Esophagus mucosa (tissue), 1 donor: ENCODE measurements at places on chromosomes 6 and 20. TPM values are rescaled to one million over a fixed set of nuclear protein-coding genes. Genes with fewer than 3 reads are reported as not detected.

The ZSCAN16 gene
- 2.9 TPM for total RNA-seq

The CMTR1 gene
- 16.5 TPM for total RNA-seq

The HAO1 gene
- not detected for total RNA-seq

The GABRR2 gene
- total RNA-seq: not detected

The AKAP7 gene
- total RNA-seq: 2.7 TPM

The HSPA1A gene
- total RNA-seq: 56.6 TPM

The RGS17 gene
- total RNA-seq: 1.6 TPM

The TAP2 gene
- 23.1 TPM for total RNA-seq

The SYNDIG1 gene
- 0.08 TPM for total RNA-seq

The NKX2-2 gene
- total RNA-seq: not detected

The HDAC2 gene
- 51.4 TPM for total RNA-seq

The GSTA2 gene
- total RNA-seq: not detected

The NRSN1 gene
- total RNA-seq: not detected

The BACH2 gene
- 0.76 TPM for total RNA-seq

The DHX35 gene
- total RNA-seq: 6.3 TPM

The SAPCD1 gene
- 0.64 TPM for total RNA-seq

The ROS1 gene
- 0.04 TPM for total RNA-seq

The COL12A1 gene
- total RNA-seq: 9.4 TPM

The GABRR1 gene
- 0.24 TPM for total RNA-seq

The MARCKS gene
- 86.2 TPM for total RNA-seq

The CTCFL gene
- not detected for total RNA-seq

The SOBP gene
- total RNA-seq: 0.32 TPM

The RSPH9 gene
- not detected for total RNA-seq

The SEMG1 gene
- total RNA-seq: not detected

The HLA-DMB gene
- 5.5 TPM for total RNA-seq

The OR12D3 gene
- total RNA-seq: not detected

The SLC35A1 gene
- 6.5 TPM for total RNA-seq

The HEY2 gene
- 1.6 TPM for total RNA-seq

The FOXF2 gene
- total RNA-seq: 0.64 TPM

The PRSS35 gene
- not detected for total RNA-seq

The TMEM242 gene
- 5.8 TPM for total RNA-seq

The TFAP2C gene
- 30.8 TPM for total RNA-seq

The UNC5CL gene
- total RNA-seq: 0.56 TPM

The LY6G6C gene
- total RNA-seq: 10.8 TPM

The FAM162B gene
- 0.92 TPM for total RNA-seq

The NCOA7 gene
- total RNA-seq: 59.8 TPM

The RIMS1 gene
- 0.48 TPM for total RNA-seq

The PHACTR2 gene
- total RNA-seq: 34.8 TPM

The SYNE1 gene
- 4.0 TPM for total RNA-seq

The FOXC1 gene
- 6.5 TPM for total RNA-seq
